Caki2 (cell line): ENCODE measurements at places on chromosomes 4 and X. TPM values are rescaled to one million over a fixed set of nuclear protein-coding genes. Genes with fewer than 3 reads are reported as not detected.

DNA sequence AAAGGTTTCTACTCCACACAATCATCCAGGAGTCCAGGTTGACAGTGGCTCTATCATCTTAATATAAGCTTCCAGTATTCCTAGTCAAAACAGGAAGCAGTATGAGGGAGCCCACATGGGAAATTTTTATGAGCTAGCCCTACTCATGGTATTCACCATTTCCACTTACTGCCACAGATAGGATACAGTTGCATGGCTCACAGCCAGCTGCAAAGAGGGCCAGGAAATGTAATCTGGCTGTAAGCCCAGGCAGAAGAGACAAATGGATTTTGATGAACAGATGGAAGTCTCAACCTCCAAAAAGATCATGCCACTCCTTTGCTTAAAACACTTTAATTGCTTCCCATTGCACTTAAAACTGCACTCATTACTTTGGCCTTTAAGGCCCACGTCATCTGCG lies 150.6 kb downstream of the ADAMTS3 start:
- no peak for DNase-seq

DNA sequence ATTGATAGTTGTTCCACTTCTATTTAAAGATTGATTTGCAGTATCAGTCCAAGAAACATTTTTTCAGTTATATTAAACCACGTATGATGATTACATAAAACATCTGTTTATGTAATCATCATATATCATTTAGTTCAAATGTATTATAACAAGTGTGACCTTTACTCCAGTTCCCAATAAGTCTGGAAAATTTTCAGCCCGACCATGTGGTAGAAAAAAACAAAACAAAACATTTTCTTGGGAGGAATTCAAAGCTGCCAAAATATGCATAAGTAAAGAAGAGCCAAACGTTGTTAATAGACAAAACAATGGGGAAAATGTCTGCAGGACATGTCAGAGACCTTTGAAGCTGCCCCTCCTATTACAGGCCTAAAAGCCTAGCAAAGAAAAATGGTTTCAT lies 709.1 kb downstream of the FAT4 start:
- no peak for DNase-seq

- DNase-seq = no peak
Measured at GRCh38 chrX:83508006-83508405, at the start of gene POU3F4. Gene POU3F4 (plus strand): TSS chrX:83508290. CDS start chrX:83508325, 35 bp downstream.

DNA sequence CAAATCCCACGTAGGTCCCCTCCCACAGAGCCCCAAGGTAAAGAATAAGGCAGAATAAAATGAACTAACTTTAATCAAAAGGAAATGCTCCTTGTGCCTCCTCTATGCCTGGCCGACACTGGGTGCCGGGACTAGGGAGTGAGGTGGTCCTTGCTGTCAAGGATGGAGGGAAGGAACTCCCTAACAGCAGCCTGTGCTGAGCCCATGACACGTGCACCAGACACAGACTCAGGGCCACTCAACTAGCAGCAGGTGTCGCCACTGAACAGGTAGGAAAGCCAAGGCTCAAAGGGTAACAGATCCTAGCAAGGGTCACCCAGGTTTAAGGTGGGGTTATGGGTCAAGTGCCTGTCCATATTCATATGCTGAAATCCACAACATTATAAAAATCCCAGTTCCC lies 29.2 kb downstream of the MSX1 start:
- DNase-seq = no peak

DNA sequence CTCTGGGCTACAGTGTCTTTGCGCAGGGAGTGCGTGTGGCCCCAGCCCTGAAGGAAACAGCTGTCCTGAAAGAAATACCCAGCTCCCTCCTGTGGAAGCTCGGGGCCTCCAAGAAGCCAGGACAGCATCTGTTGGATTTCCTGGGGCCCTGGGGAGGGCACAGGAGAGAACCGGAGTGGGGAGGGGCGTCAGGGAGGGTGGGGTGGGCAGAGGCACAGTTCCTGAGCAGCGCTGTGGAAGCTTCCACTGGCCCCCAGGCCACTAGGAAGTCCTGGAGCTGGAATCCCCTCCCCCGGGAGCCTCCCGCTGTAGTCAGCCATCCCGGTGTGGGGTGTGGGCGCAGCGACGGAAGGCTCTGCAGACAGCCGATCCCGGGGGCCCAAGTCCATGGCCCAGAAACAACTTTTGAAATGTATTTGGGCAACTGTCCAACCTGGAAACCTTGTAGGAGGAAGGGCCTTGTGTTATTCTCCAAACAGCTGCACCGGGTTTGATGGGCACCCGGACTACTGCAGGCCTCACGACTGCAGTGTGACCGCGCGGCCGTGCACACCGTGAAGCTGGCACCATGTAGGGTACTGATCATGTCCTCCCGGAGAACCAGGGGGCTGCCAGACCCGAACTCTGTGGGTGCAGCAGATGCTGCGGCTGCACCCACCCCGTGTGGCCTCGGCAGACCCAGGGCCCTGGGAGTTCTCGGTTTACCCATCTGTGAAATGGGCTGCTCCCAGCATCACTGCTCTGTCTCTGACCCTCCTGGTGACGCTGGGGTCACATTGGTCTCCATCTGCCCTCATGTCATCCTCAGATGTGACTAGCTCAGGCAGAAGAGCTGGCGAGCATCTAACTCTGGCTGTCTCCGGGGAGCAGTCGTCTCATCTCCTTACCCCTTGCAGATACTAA lies 68.5 kb upstream of the HMX1 start:
- no peak for DNase-seq

DNA sequence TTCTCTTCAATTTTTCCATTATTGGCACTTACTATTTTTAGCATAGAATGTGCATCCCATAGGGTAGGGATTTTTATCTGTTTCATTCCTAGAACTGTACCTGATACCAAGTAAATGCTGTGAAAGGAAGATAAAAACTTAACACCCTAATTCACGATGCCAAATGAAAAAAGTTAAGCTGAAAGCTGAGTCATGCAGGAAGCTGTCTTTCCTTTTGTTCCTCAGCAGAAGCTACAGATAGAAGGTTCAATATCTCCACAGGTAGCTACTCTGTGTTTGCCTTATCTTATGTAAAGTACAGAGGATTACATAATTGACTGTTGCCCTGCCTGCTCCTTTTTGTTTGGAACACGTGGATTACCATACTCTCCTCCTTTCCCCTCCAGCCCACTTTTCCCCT lies 77.0 kb downstream of the LRP2BP start:
- DNase-seq = no peak

DNA sequence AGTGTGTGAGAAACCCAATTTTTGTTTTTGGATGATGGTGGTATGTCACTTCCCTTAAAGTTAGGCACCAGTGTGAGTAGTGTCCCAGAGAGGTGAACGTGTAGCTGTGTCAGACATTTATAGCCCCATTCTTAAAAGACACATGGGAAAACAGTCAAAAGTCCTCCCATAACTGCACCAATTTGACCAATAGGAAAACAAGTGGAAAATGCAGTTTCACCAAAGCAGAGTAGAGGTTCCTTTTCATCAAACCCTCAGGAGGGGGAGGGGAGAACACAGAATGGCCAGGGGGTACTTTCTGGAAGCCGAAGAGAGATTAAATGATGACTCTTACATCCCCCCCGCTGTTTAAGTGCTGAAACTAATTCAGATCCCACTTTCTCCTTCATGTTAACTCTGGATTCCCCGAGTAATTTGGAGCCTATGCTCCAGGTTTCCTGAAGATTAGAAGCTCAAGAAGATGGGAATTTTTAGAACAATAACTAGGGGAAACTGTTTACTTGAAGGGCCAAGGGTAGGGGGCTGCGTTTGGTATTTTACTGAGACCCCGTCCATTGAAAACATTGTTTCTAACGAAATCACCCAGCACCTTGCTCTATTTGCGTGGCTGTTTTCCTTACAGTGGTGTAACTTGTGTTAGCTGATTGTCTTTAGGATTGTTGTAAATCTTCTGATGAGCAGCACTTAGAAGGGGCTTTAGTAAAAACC lies 2.1 kb upstream of the LEF1 start:
- peak; percentile 6 for DNase-seq

GRCh38 chr4:161828061-161828460 lies 335.7 kb downstream of the FSTL5 start:
- DNase-seq = no peak

DNA sequence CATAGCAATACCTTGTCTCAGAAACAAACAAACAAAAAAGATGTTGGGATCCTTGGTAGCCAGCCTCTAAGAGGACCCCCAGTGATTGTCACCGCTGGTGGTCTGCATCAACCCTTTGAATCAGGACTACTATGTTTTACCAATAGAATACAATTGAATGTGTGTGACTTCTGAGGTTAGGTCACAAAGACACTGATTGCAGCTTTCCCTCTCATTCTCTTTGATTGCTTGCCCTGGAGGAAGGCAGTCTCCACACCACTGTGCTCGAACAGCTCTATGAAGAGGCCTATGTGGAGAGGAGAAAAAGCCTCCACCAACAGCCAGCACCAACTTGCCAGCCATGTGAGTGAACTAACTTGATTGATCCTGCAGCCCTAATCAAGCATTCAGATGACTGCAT lies 2.8 kb upstream of the SMIM14 start:
- no peak for DNase-seq

DNA sequence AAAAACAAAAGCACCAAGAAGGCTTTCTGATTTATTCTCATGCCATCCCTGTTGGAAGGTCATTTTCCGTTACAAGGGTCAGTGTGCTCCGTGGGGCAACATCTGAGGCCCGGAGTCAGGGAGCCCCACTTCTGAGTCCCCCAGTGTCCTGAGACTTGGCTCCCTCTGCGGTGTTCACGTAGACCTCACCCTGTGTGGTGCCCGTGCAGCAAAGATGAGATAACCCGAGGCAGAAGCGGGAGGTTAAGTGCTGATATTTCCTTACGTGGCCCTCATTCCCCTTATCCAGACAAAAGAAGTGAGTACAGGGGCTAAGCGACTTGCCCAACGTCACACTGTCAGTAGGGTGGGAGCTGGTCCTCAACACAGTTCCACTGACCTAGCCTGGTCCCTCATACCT lies 3.5 kb downstream of the JAKMIP1 start:
- no peak for DNase-seq

DNA sequence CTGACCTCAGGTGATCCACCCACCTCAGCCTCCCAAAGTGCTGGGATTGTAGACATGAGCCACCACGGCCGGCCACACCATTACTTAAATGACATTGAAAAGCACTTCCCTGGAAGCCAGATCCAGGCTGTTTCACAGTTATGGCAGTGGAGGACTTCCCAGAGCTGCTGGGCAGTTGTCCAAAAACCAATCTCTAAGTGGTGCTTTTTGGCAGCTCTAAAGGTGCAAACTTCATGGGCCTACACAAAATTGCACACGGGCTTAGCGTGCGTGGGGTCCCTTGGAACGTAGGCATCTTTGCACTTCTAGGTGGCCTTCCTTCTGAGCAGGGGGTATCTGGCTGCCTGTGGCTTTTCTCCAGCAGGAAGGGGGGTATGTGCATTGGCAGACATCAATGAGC lies 172.3 kb downstream of the SHOX start:
- no peak for DNase-seq

- no peak for DNase-seq
Measured at GRCh38 chr4:102819588-102820365, 7.6 kb downstream of the UBE2D3 start.

- DNase-seq = peak; percentile 49
Measured at GRCh38 chr4:86011117-86011516, 348.7 kb downstream of the MAPK10 start.

- no peak for DNase-seq
Measured at GRCh38 chr4:152707632-152708031, 27.8 kb upstream of the TMEM154 start.

DNA sequence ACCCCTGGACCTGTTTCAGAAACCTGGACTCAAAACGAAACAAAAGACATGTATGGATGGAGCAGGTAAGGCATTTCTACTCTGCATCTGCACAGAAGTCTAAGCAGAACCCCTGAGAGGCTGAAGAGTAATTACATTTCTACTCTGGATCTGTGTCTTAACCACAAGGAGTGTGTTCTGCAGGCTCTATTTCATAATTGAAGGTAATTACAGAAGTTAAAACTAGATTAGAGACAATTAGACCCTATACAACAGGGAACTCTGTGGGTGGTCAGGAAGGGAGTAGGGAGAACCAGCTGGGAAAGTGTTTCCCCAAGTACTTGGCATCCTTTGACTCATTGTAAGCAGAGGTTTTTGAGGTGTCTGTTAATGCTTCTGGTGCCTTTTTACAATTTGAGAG lies 69.8 kb downstream of the IGSF1 start:
- DNase-seq = no peak

GRCh38 chr4:38954727-38955126 lies 77.5 kb downstream of the TMEM156 start:
- DNase-seq = no peak

GRCh38 chrX:138034136-138034535 lies 468.2 kb downstream of the ZIC3 start:
- no peak for DNase-seq

- DNase-seq = no peak
Measured at GRCh38 chr4:2248044-2248780, 6.3 kb upstream of the HAUS3 start.

DNA sequence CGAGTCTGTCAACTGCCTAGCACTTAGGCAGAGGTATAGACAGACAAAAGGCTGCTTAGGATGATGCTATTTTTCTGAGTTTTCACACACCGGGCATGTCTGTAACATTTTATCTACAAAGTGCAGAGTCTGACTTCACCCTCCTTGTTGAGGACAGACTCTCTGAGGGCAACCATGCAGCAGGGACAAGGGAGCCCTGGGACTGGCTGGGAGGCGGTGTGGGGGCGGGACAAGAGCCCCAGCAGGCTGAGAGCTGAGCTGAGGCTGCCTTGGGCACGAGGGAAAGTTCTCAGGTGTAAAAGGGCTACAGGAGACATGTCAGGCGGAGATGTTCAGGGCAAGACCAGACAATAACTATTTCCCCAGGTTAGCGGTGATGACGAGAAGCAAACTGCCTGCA lies 81.6 kb downstream of the GATB start:
- no peak for DNase-seq

- no peak for DNase-seq
Measured at GRCh38 chrX:44104699-44105098, 131.5 kb upstream of the NDP start.

DNA sequence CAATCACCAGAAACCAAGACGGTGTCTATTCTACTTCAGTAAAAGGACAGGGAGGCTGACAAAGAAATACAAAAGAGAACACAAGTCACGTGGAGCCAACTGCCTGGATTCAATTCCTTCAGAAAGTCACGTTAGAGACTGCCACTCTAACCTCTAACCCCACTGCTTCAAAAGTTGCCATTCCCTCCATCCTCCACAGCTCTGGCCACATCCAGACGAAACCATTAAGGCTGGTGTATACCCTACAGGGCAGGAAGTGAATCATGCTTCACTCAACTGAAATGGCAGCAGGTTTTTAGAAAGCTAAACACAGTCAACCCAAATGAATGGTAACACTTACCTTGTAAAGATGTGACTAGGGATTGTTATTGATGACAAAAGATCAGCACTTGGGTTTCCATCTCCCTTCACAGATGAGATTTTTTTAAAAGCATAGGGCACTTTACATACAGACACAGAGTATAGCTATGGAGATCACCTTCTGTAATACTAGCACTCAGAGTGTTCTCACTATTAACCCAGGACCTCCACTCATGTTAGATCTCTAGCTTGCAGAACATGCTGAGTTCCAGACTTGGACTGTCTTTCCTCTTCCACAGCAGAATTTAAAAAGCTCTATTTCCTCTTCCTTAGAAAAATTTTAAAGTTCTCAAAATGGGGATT lies 37.4 kb downstream of the MAML3 start:
- DNase-seq = no peak

GRCh38 chrX:36963852-36964251 lies 44.3 kb upstream of the FAM47C start:
- DNase-seq = no peak

- no peak for DNase-seq
Measured at GRCh38 chr4:141037446-141037845, 95.8 kb downstream of the RNF150 start.

CT55 gene
- not detected in 2 replicates for total RNA-seq

TNMD gene
- total RNA-seq = not detected in 2 replicates

ZBTB49 gene
- total RNA-seq = 2.8 and 5.5 TPM in 2 replicates

CENPVL3 gene
- not detected in 2 replicates for total RNA-seq

SSX3 gene
- not detected in 2 replicates for total RNA-seq

CFP gene
- total RNA-seq = not detected in 2 replicates

COL4A6 gene
- not detected in 2 replicates for total RNA-seq
